ENCODE measurements at places on chromosomes 1 and 21.

DNA sequence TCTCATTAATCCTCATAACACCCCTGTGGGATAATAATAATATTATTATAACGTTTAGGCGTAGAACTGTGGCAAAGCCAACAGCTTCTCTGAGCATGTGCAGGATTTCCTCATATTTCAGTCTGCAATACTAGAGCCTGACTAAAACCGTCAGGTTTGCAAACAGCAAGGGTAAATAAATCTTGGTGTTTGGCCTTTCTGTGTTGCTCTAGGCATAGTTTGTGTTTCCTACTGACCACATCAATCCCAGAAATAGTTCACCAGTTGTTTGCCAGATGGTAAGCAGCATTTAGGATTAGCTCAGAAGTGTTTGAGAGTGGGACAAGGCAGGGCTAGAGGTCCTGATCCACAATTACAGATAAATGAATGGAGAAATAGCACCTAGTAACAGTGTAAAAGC is 2.8 kb upstream of the KCNA3 start:
- DNase-seq = no peak

GRCh38 chr21:15430577-15430976 is 299.2 kb upstream of the USP25 start:
- no peak for DNase-seq

DNA sequence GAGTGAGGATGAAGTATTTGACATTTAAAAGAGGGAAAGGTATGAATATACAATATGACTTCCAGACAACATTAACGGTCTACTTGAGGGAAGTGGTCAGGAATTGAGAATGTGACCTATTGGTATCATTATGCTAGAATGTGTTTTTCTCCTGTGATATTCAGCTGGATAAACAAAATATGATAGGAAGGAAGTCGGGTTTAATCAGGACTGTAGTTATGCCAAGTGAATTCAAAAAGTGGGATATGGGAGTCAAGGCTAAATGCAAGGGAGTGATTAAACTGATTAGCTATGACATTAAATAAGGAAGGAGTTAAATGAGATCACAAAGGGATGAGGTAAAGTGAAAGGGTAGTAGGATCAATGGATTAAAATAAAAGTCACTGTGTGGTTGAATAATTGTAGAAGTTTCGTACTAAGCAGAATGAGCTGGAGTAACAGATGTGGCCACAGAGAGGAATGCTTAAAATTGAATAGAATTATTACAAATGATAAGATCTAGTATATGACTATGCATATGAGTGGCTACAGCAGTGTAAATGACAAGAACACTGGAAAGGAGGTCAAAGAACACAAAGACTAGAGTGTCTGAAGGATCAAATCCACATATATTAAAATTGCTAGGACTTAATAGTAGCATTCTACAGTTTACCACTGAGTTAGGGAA is 62.5 kb downstream of the TRIM33 start:
- no peak for DNase-seq

- DNase-seq = no peak
Measured at GRCh38 chr21:36282568-36283230, 37.3 kb upstream of the MORC3 start.

DNA sequence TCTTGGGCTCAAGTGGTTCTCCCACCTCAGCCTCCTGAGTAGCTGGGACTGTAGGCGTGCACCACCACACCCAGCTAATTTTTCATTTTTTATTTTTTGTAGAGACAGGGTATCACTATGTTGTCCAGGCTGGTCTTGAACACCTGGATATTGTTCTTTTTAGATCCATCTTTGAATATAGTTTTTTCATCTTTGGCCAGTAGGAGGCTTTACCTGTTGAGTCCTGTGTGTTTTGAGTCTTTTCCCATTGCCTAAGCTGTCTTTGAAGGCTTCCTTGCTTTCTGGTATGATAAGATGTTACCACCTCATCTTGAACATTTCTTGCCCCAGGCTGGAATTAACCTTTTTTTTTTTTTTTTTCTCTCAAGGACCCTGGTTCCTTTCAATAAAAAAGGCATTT is 387.8 kb upstream of the RUNX1 start:
- DNase-seq = no peak

- DNase-seq = no peak
Measured at GRCh38 chr21:40792691-40793456, 54.1 kb downstream of the DSCAM start.

- DNase-seq = no peak
Measured at GRCh38 chr21:32410916-32411315, 1.6 kb upstream of the EVA1C start.
